Naive thymus-derived CD4-positive, alpha-beta T cell (primary cell): ENCODE measurements at places on chromosomes 12 and 14. TPM values are rescaled to one million over a fixed set of nuclear protein-coding genes. Genes with fewer than 3 reads are reported as not detected.

Gene AKAP5
- polyA plus RNA-seq, result not detected

Gene GUCY2C
- polyA plus RNA-seq, result not detected

Gene OR6C2
- not detected for polyA plus RNA-seq

Gene MANSC4
- polyA plus RNA-seq, result not detected

Gene ISCA2
- 69.2 TPM for polyA plus RNA-seq

Gene GALNT8
- 0.06 TPM for polyA plus RNA-seq
